Lower lobe of right lung (tissue), 2 donors: ENCODE measurements at places on chromosomes 2 and 18. TPM values are rescaled to one million over a fixed set of nuclear protein-coding genes. Genes with fewer than 3 reads are reported as not detected.

- H3K36me3 ChIP-seq: no peaks in the 10 kb centered on the region
- H3K27ac ChIP-seq: no peak overlapping the region
- no peak overlapping the region for H3K4me3 ChIP-seq
- H3K4me1 ChIP-seq: peaks cover 7% of the 10 kb centered on the region
- no peaks in the 10 kb centered on the region for H3K27me3 ChIP-seq
These were observed 93.7 kb upstream of the WDR75 start for GRCh38 chr2:189347540-189347939.

DNA sequence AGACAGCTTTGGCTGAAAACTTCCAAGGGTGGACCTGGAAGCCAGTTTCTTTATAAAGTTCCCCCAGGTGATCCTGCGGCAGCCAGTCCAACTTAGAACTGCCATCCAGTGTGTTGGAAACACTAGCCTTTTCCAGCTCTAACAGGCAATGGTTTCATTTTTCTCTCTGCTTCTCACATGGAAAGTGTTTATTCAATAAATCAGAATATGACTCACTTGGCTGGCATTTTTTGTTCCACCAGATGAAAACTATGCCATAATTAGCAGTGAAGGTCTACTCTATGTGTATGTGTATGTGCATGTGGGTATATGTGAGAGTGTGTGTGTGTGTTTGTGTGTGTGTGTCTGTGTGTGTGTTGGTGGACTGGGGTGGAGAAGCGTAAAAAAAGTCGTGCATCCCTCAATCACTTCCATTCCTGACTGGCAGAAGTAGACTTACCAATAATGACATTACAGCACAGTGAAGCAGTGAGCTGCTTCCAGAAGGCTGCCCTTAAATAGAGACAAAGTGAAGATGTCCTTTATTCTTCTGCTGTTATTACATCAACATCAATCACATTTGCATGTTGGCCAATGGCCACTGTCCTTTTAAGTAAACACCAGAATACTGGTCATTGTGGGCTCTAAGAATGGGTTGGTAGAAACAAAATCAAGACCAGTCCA, 90.9 kb upstream of the SETBP1 start:
- no peak for DNase-seq
- no peak overlapping the region for H3K4me3 ChIP-seq
- no peaks in the 10 kb centered on the region for H3K4me1 ChIP-seq
- no peak overlapping the region for H3K27ac ChIP-seq
- H3K27me3 ChIP-seq: no peaks in the 10 kb centered on the region

DNA sequence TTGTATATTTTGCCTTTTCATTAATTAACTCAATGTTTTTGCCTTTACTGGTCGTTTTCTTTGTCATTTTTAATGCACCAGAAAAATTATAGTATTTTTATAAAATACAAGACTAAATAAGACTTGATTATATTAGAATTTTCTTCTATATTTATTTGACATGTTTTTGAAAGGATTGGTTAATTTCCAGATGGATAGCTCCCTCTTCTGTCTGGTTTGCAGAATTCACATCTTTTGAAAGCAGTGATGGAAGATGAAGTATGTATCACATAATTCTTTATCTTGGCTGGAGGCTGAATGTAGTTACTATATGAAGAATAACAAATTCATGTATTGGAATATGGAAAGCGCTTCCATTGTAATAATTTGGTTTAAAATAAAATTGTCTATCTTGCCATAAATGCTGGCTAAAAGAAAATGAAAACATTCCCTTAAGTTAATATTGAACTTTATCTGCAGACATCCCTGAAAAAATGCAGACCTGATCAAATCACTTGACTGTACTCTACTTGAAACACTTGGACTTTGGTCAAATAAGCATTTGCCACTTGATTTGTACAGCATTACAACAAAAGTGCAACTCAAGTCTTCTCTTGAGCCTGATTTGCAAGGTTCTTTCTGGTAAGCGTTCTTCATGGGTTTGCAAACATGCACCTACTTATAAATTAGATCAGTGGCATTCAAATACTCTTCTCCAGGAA, 86.3 kb upstream of the EFEMP1 start:
- DNase-seq: no peak
- H3K27me3 ChIP-seq: no peaks in the 10 kb centered on the region
- H3K36me3 ChIP-seq: no peaks in the 10 kb centered on the region
- H3K4me3 ChIP-seq: no peak overlapping the region
- H3K27ac ChIP-seq: peak overlapping the region; percentile 13

DNA sequence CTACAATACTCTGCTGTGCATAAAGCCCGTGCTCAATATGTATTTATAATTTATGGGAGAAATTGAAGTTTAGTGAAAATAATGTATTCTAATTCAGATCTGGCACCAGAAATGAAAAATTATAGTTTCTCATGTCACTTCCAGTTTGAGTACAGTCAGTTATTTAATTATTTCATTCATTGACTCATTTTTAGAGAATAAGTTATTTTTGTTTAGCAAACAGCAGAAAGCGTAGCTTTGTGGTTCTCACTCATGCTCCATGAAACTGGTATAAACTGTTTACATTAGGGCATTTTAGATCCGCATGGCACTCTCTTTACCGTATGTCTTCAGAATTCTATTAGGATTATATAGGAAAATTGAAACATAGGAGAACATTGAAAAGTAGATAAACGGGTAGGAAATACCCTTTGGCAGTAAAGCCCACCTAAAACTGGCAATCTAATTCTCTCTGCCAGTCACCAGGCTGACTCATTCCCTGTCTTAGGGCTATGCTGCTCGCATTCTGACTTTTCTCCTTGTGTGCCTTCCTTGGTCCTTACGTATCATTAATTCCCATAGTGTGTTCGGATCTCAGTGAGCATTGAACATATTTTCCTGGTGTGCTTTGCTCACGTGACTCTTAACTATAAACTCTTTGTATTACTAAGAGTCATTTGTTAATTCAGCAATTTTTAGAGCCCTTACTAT, 106.0 kb downstream of the ZNF236 start:
- no peaks in the 10 kb centered on the region for H3K27me3 ChIP-seq
- no peaks in the 10 kb centered on the region for H3K4me1 ChIP-seq
- H3K27ac ChIP-seq: no peak overlapping the region
- H3K36me3 ChIP-seq: peaks cover 81% of the 10 kb centered on the region
- no peak overlapping the region for H3K4me3 ChIP-seq

- peaks cover 71% of the 10 kb centered on the region for H3K36me3 ChIP-seq
- H3K27me3 ChIP-seq: no peaks in the 10 kb centered on the region
- H3K4me1 ChIP-seq: no peaks in the 10 kb centered on the region
These were observed 27.2 kb upstream of the FBLN7 start for GRCh38 chr2:112110966-112111365.

Gene RAMP1
- total RNA-seq: 5.1 TPM

Gene SERPINE2
- 5.6 TPM for total RNA-seq

Gene RBBP8
- total RNA-seq: 32.7 TPM

Gene CDK15
- total RNA-seq: 4.5 TPM

Gene UCN
- total RNA-seq: 4.0 TPM

GRCh38 chr18:36297417-36298125, at the start of gene FHOD3:
Gene FHOD3 (plus strand): TSS chr18:36297713. CDS start chr18:36297836, 123 bp downstream.
- peaks cover 20% of the 10 kb centered on the region for H3K4me1 ChIP-seq
- peak; percentile 57 for DNase-seq
- H3K4me3 ChIP-seq: peak within 1 kb of the TSS; percentile 62
- no peak within 1 kb of the TSS for H3K27ac ChIP-seq
- no peaks in the 10 kb centered on the region for H3K36me3 ChIP-seq
- peaks cover 51% of the 10 kb centered on the region for H3K27me3 ChIP-seq

- H3K4me1 ChIP-seq: peaks cover 23% of the 10 kb centered on the region
- H3K4me3 ChIP-seq: no peak overlapping the region
- H3K27me3 ChIP-seq: no peaks in the 10 kb centered on the region
- no peaks in the 10 kb centered on the region for H3K36me3 ChIP-seq
These were observed 168.6 kb downstream of the BCL2 start for GRCh38 chr18:63150942-63151421.

Gene EVA1A
- total RNA-seq: 31.7 TPM

GRCh38 chr18:7895346-7895745, 328.2 kb downstream of the PTPRM start:
- H3K4me3 ChIP-seq: no peak overlapping the region
- no peaks in the 10 kb centered on the region for H3K36me3 ChIP-seq
- H3K27ac ChIP-seq: no peak overlapping the region
- H3K27me3 ChIP-seq: no peaks in the 10 kb centered on the region

DNA sequence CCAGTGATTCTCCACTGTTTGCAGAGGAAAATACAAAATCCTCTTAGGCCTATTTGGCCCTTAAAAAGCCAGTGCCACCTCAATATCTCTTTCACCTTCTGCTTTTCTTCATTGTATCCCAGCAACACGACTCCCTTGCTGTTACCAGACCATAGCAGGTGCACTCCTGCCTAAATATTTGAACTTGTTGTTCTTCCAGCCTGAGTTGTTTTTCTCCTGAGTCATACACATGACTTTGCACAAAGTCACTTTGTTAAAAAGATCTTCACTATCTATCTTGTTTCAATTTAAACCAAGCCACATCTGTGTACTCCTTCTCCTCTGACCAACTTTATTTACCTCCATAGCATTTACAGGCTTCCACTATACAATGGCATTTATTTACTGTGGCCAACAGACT, 103.6 kb downstream of the LRRTM4 start:
- H3K27ac ChIP-seq: no peak overlapping the region
- no peaks in the 10 kb centered on the region for H3K4me1 ChIP-seq
- H3K27me3 ChIP-seq: no peaks in the 10 kb centered on the region

GRCh38 chr2:3465844-3466481, 53.4 kb downstream of the ADI1 start:
- no peak for DNase-seq
- no peak overlapping the region for H3K27ac ChIP-seq
- H3K36me3 ChIP-seq: peaks cover 88% of the 10 kb centered on the region
- H3K4me3 ChIP-seq: no peak overlapping the region

DNA sequence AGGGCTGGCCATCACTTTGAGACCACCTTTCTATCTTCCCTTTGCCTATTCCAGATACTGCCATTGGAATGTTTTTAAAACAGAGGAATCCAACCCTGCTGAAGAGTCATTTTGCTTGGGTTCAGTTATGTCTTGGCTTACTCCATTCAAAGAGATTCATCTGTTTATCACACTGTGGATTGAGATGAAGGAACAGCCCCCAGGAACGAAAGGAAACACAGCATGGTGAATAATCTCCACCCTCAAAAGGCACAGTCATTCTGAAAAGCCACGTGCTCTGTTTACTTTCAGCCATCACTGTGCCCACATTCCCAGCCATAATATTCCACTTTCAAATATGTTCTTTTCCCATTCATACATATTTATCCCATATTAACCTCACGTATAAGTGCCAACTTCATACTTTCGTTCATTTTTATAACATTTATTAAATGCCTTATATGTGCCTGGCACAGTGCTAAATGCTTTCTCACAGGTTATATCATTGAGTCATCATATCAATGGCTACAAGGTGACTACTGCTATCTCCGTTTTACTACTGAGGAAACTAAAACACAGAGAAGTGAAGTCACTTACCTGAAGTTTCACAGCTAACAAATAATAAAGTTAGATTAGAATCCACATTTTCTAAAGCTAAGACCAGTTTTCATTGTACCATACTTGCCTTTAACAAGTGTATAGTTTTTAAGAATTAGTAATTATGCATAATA, 143.6 kb downstream of the OSR1 start:
- no peak overlapping the region for H3K4me3 ChIP-seq
- no peak for DNase-seq
- H3K4me1 ChIP-seq: no peaks in the 10 kb centered on the region
- H3K36me3 ChIP-seq: no peaks in the 10 kb centered on the region
- no peaks in the 10 kb centered on the region for H3K27me3 ChIP-seq

DNA sequence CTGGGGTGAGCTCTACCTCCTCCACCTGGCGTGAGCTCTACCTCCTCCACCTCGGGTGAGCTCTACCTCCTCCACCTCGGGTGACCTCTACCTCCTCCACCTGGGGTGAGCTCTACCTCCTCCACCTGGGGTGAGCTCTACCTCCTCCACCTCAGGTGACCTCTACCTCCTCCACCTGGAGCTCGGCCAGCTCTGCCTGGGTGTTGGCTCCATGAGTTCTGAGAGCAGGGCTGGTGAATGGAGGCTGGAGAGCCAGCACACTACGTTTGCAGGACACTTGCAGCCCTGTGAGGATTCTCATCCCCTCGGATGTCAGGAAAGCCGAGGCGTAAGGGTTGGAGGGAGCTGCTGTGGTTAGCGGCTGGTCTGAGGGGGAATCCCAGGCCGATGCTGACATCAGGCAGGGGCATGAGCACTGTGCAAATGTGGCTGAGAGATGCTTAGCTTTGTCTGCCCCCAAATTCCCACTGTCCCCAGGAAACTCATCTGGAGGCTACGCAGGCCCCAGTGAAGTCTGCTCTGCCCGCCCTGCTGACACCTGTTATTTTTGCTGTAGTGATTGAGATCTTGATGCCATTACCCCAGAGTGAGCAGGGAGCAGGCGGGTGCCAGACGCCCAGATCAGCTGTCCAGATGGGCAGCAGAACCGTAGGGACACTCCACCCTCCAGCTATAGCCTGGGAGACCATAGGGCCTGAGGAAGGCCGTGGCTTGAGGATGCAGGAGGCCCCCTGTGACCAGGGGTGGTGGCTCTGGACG, 3.3 kb downstream of the CROCC2 start:
- no peak overlapping the region for H3K27ac ChIP-seq
- peaks cover 15% of the 10 kb centered on the region for H3K4me1 ChIP-seq
- no peak for DNase-seq
- H3K36me3 ChIP-seq: no peaks in the 10 kb centered on the region

GRCh38 chr2:74079522-74080341, 68.0 kb downstream of the BOLA3 start:
- no peak for DNase-seq
- H3K27me3 ChIP-seq: no peaks in the 10 kb centered on the region
- peaks cover 19% of the 10 kb centered on the region for H3K4me1 ChIP-seq
- no peak overlapping the region for H3K4me3 ChIP-seq
- no peak overlapping the region for H3K27ac ChIP-seq
- peaks cover 41% of the 10 kb centered on the region for H3K36me3 ChIP-seq

Gene SNORC
- 0.53 TPM for total RNA-seq

GRCh38 chr2:225495706-225496105, 96.2 kb downstream of the NYAP2 start:
- no peaks in the 10 kb centered on the region for H3K4me1 ChIP-seq
- H3K4me3 ChIP-seq: no peak overlapping the region
- H3K27ac ChIP-seq: no peak overlapping the region
- H3K27me3 ChIP-seq: no peaks in the 10 kb centered on the region

Gene IL18R1
- 27.5 TPM for total RNA-seq

GRCh38 chr2:221503965-221504364, 68.1 kb downstream of the EPHA4 start:
- H3K36me3 ChIP-seq: no peaks in the 10 kb centered on the region
- no peaks in the 10 kb centered on the region for H3K27me3 ChIP-seq
- peaks cover 9% of the 10 kb centered on the region for H3K4me1 ChIP-seq
- no peak overlapping the region for H3K27ac ChIP-seq
- no peak overlapping the region for H3K4me3 ChIP-seq

DNA sequence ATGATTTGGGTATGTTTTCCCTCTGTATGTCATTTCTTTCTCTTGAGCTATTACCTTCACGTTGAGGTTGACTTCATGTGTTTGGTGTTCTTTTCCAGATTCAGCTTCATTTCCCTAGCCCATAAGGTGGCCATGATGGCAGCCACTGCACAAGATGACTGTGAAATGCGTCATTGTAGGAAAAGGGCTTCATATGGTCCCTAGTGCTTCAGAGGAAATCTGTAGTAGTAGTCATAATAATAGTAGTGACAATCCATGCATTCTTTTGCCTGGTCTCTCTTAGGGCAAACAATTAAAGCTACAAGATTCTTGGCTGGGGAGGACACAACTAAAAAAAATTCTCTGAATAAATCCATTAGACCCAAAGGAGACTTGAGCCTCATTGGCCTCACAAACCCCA, 28.4 kb downstream of the AOX1 start:
- no peak overlapping the region for H3K27ac ChIP-seq
- DNase-seq: no peak
- H3K36me3 ChIP-seq: peaks cover 9% of the 10 kb centered on the region
- H3K27me3 ChIP-seq: no peaks in the 10 kb centered on the region
- H3K4me3 ChIP-seq: no peak overlapping the region
- H3K4me1 ChIP-seq: no peaks in the 10 kb centered on the region

GRCh38 chr2:99987160-99987559, 155.2 kb downstream of the AFF3 start:
- H3K4me3 ChIP-seq: no peak overlapping the region
- H3K27me3 ChIP-seq: no peaks in the 10 kb centered on the region
- H3K36me3 ChIP-seq: no peaks in the 10 kb centered on the region
